ENCODE measurements at places on chromosomes 4 and X. TPM values are rescaled to one million over a fixed set of nuclear protein-coding genes. Genes with fewer than 3 reads are reported as not detected.

GRCh38 chr4:5881340-5881739, 11.5 kb downstream of the CRMP1 start:
- no peak for DNase-seq

DNA sequence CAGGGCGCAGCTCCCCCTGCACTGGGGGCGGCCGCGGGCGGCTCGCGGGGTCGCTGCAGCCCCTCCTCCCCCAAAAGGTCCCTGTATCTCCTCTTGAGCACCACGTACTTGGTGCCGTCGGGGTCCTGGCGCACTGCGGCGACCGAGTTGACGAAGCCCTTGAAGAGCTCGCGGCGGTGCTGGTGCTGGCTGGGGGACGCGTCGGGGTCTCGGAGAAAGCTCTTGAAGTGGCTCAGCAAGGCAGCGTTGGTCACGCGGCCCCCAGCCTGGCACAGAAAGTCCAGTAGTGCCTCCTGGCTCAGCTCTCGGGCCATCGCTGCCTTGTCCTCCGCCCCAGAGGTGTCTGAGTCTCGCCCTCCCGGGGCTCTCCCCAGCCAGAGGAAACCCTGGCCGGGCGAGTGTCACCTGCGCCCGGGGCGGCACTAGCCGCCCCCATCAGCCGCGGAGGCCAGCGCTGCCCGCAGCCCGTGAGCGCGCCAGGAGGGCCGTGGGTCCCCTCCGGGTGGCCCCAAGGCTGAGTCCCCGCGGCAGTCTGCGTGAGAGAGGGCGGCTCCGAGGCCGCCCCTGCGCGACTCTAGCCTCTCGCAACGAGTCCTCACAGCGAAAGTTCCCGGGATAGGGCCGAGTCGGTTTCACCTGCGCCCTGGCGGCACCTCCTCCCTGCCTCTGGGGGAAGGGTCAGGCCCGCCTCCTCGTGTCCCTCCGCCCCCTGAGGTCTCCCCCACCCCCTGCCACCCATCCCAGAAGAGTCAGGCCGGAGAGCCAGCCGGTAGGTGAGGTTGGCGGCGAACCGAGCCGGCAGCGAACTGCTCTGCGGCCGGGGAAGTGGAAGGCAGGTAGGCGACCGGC, at the start of gene SOWAHB:
Gene SOWAHB (minus strand): TSS at position 609 of the 849 bp plus-strand sequence. CDS start 295 bp downstream, at position 314.
- DNase-seq = no peak

DNA sequence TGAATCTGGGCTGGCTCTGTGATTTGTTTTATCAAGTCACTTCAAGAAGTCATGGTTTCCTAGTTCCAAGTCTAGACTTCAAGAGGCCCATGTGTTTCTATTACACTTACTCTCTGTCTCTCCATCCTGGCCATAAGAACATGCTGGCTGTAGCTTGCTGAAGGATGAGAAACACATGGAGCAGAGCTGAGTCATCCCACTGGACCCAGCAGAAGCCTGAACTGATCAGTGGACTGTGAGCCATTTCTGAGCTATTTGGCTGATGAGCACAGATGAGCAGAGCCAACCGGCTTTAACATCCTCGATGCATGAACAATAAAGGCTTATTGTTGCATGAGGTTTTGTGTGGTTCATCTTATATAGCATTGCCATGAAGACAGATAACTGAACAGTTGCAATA, 290.6 kb upstream of the BOD1L1 start:
- no peak for DNase-seq

DNA sequence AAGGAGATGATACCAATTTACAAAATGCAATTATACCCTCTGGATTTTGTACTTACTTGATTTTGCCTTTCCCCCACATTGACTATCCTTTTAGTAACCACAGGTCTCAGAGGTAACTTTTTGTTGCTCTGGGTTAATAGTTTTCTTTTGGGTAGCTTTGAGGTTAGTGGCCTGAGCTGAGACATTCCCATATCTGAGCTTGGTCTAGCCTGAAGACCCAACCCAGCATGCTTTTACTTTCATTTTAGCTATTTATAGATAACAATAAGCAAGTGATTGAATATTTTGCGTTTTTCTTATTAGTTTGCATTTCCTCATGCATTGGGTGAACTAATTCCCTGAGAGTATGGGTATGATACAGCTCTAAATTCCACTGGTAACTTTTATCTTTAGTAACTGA, 11.8 kb downstream of the HTN1 start:
- DNase-seq = no peak

The GSX2 gene
- total RNA-seq = not detected

The ADH4 gene
- not detected for total RNA-seq

The LINC00632 gene
- 7.5 TPM for total RNA-seq

The S100P gene
- 0.45 TPM for total RNA-seq

The PDE5A gene
- total RNA-seq = 1.2 TPM

The FAM9B gene
- total RNA-seq = not detected

The MAGEB4 gene
- total RNA-seq = not detected

DNA sequence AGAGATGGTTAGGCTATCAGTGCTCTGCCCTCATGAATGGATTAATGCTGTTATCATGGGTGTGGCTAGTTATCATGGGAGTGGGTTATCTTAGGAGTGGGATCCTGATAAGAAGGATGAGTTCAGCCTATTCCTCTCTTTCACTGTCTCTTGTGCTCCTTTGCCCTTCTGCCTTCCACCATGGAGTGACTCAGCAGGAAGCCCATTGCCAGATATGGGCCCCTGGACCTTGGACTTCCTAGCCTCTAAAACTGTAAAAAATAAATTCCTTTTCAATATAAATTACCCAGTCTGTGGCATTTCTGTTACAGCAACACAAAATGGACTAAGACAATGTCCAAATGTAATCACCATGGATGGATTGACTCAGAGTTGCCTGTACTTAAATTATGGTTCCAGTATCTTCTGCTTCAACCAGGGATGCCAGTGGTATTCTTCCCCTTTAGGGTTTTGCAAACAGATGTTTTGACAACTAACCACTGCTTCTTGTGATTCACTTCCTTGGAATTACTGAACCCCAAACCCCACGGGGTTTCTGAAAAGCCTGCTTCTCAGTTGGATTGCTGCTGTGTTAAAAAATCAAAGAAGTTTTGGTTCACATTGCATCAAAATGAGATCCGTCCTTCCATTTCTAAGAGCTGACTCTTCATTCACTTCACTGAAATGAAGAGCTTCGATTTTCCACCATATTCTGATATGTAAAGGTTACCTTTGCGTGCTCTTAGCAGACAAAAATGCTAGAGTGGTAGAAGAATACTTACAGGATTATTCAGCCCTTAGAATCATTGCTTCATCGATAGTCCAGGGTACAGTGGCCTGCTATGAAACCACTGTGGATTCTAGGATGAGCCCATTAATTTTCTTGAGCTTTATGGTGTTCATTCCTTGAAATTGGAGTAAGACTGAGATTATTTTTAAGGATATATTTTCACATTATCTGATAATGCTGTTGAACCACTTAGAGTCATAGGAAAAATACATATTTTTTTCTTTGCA, 107.7 kb downstream of the FRMPD4 start:
- DNase-seq = no peak

- no peak for DNase-seq
These were observed 7.2 kb downstream of the ZNF185 start for GRCh38 chrX:152905081-152905420.

DNA sequence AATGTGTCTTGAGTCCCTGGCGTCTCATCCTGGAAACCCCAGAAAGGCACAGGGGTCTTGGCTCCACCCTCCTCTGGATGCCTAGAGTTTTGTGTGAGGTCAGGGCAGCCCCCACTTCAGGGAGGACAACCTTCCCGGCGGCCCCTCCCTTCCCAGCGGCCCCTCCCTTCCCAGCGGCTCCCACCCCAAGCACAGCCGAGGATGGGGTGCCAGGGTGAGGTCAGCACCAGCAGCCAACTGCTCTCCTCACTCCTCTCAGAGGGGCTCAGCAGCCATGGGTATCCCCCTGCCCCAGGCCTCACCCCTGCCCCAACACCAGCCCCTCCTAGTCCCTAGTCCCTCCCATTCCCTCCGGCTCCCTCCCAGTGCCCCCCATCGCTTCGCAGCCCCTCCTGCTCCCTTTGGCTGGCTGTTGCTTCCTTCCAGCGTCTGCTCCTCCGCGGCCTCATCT, 17.4 kb downstream of the DGKQ start:
- no peak for DNase-seq

The PGAM4 gene
- 0.57 TPM for total RNA-seq

- no peak for DNase-seq
These were observed 19.3 kb downstream of the SEL1L3 start for GRCh38 chr4:25843340-25844097.

- no peak for DNase-seq
These were observed 102.9 kb downstream of the COX18 start for GRCh38 chr4:72966652-72967051.

The UGT2A3 gene
- total RNA-seq = not detected

- no peak for DNase-seq
These were observed 108.2 kb upstream of the ADAMTS3 start for GRCh38 chr4:72677265-72677664.

The VCX gene
- total RNA-seq = not detected

DNA sequence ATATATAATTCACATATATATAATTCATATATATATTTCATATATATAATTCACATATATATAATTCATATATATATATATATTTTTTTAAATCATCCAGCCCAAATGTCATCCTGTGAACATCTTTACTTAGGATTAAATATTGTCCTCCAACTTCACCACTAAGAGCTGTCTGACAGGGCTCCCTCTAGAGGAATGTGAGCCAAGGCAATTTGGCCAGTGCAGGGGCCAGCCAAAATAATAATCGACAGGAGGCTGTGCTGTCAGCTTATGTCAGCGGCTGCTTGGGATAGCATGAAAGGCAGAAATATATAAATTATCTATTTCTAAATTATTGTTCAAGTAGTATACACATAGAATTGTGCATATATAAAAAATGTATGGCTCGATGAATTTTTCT, 29.5 kb downstream of the EGFL6 start:
- DNase-seq = peak; percentile 14

The MEPE gene
- not detected for total RNA-seq

- no peak for DNase-seq
These were observed 454.4 kb downstream of the C4orf33 start for GRCh38 chr4:129550281-129550785.

DNA sequence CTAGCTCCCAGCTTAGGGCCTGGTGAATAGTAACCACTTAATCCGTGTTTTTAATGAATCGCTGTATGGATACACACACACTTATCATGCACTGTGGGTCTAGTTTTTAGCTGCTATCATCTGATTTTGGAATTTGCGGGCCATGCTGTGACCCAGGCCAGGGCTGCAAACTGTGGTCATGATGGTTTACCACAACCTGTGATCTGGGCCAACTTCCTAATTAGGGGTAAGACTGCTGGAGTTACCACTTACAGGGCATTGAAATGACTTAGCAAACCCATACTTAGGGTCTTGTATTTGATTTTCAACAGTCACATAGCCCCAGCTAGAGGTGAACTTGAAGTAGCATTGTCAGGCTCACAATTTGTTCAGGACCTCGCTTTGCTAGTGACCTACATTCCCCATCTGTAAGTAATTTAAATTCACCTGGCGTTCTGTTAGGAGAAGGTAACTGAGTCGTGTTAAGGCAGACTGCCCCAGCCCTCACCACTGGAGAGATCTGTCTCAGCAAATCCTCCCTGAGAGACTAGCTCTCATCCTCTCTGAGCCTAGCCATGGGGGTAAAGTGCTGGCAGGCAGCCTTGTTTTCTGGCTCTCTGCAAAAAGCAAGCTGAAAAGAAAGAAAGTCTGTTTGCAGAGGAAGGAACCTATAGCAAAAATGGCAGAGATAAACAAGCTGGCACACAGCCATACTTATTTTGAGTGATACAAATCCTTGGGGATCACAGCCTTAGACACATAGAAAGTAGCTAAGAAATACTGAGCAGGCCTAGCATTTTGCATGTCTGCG, 33.8 kb upstream of the EGFL6 start:
- no peak for DNase-seq

The FOXR2 gene
- total RNA-seq = not detected

GRCh38 chr4:99028187-99028586, 32.7 kb downstream of the METAP1 start:
- DNase-seq = no peak

DNA sequence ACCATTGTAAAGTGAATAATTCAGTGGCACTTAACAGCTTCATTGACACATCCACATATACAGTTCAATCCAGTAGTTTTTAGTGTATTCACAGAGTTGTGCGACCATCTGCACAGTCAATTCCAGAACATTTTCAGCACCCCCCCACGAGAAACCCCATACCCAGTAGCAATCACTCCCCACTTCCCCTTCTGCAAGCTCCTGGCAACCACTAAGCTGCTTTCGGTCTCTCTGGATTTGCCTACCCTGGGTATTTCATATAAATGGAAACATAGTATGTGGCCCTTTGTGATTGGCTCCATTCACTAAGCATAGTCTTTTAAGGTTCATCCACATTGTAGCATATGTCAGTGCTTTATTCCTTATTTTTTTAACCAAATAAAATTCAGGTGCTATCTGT, 10.0 kb downstream of the MSL3 start:
- DNase-seq = no peak

- DNase-seq = no peak
These were observed 100.2 kb upstream of the MED14 start for GRCh38 chrX:40835526-40835925.

GRCh38 chrX:28312965-28313364, 274.3 kb upstream of the IL1RAPL1 start:
- no peak for DNase-seq

The TMEM255A gene
- 0.56 TPM for total RNA-seq

DNA sequence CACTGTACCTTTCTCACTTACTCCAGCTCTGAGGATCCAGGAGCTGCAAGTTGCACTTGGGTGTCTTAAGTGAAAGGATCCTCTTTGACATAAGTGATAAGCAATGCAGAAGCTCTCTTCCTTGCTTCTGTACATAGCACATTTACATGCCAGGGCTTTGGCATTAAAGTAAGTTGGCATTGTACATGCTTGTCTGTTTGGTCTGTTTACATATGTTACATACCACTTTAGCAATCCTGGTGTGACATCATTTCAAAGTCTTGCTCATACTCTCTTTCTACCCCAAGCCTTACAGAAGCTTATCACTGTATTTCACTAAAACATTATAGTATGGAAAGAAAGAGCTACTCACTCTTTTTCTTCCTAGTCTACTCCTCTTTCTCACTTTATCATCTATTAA, 2548.3 kb downstream of the ARAP2 start:
- DNase-seq = no peak

The SYP gene
- 16.3 TPM for total RNA-seq

The MAGEC3 gene
- total RNA-seq = not detected

All from A673 (cell line).